ENCODE measurements at places on chromosomes 3 and 15. TPM values are rescaled to one million over a fixed set of nuclear protein-coding genes. Genes with fewer than 3 reads are reported as not detected.

DNA sequence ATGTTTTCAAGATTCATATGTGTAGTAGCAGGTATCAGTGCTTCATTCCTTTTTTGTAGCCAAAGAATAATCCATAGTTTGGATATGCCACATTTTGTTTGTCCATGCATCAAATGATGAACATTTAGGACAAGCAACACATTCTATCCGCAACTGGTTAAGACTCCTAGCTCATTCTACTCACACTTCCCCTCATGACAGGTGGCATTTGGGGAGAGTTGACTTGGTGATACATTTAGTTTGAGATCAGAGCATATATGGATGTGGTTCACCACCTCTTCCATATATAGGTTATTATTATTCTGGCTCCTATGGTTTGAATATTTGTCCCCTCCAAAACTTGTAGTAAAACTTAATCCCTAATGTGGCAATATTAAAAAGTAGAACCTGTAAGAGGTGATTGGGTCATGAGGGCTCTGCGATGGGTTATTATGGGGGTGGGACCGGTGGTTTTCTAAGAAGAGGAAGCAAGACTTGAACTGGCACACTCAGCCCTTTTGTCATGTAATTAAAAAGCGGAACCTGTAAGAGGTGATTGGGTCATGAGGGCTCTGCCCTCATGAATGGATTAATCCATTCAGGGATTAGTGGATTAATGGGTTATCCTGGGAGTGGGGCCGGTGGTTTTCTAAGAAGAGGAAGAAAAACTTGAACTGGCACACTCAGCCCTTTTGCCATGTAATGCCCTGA lies 75.3 kb upstream of the HRH1 start:
- DNase-seq = no peak

LMAN1L gene
- total RNA-seq = 11.4 TPM

DNA sequence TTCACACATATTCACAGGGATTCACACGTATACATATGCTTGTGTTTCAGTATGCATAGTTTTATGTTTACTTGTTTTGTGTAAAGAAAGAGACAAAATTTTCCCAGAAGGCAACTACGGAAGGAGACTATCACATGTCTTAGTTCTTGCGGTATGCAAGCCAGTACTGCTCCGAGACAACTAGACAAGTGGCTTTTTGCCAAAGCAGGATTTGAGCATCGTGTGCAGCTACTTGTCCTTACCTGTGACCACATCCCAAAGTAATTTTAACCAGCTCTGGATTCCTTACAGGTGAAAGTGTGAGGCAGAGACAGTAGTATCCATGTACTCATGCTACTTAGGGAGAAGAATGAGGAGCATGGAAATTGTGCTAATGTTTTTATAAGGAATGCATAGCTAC lies 591.4 kb upstream of the NR2F2 start:
- DNase-seq = no peak

- no peak for DNase-seq
Measured at GRCh38 chr3:16950845-16951244, 66.1 kb downstream of the PLCL2 start.

DNA sequence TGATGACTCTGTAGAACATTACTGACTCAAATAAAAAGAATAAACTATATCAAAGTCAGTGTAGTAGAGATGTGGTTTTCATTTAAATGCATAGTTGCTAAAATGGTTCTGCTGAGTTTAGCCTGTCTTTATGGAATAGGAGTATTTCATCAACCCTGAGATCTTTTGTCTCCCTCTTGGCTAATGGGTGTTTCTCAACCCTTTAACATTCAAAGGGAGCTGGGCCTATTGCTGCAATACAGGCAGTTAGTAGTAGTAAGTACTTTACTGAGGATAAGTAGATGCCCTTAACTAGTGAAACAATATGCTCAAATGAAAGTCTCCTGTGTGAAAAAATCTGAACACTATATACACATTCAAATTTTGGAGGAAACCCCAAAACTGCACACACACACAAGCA lies 184.7 kb upstream of the TTC14 start:
- no peak for DNase-seq

Data from heart right ventricle (tissue), 16 donors.